Astrocyte (in vitro differentiated cells and primary cell): ENCODE measurements at places on chromosomes 12 and 14. TPM values are rescaled to one million over a fixed set of nuclear protein-coding genes. Genes with fewer than 3 reads are reported as not detected.

Gene AQP6
- total RNA-seq = not detected in 2 replicates

Gene CIROP
- total RNA-seq = not detected in 2 replicates

DNA sequence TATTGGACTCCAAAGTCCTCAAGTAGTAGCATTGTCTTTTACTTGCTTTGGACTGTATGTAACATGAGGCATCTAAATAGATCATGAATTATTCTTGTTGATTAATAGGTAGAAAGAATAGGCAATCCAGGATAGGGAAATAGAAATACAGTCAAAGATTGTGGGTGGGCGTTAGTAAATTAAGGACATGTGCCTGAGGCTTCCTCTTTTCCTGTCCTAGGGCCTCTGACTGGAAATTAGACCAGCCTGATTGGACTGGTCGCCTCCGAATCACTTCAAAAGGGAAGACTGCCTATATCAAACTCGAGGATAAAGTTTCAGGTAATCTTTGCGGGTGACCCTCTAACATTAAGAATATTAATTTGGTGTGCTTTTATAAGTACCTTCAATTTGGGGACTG lies 7.6 kb downstream of the NECAP1 start:
- no peak for DNase-seq

- DNase-seq = no peak
Measured at GRCh38 chr14:64880221-64881121, 764 bp upstream of the SPTB start.

GRCh38 chr12:93121729-93122488 lies 192.8 kb upstream of the EEA1 start:
- peak; percentile 84 for DNase-seq
